M059J (cell line): ENCODE measurements at places on chromosomes 7 and 10.

DNA sequence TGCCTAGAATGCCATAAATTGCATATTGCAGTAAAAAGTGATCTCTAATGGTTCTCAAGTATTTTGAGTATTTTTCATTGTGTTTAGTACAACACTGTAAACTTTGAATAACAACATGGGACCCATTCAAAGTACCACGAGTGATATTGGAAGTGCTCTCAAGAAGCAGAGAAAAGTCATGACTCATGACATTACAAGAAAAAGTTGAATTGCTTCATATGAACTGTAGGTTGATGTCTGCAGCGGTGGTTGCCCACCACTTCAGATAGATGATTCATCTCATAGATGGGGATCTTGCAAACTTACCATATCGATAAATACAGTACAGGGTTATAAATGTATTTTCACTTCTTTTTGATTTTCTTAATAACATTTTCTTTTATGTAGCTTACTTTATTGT, 33.9 kb downstream of the ENTPD1 start:
- no peak for DNase-seq

DNA sequence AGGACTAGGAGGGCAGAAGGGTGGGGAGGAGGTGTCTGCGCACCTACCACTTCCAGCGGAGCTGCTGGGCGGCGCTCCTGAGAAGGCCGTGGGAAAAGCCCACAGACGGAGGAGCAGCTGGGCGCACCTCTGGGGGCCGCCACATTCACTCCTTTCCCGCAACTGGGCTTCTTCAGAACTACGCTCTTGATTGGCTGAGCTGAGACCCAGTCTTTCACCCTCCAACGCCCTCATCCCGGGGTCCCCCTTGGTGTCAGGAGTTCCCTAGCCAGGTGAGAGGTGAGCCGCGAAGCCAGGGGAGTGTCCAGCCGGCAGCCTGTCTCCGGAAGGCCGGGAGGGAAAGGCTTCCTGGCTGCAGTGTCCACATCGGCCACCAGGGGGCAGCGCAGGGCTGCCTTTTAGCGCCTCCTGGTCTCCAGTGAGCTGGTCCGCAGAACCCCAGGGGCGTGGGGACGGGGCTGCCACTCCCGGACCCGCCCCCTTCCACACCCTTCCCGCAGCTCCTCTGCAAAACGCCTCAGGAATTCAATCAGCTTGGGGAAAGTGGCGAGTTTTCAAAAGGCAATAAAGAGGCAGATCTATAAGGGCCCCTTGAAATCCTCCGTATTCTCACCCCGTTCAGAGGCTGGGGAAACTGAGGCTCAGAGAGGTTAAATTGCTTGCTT, 98.8 kb downstream of the CHST15 start:
- peak; percentile 90 for DNase-seq

- no peak for DNase-seq
Measured at GRCh38 chr10:71252220-71252619, 39.9 kb downstream of the UNC5B start.

DNA sequence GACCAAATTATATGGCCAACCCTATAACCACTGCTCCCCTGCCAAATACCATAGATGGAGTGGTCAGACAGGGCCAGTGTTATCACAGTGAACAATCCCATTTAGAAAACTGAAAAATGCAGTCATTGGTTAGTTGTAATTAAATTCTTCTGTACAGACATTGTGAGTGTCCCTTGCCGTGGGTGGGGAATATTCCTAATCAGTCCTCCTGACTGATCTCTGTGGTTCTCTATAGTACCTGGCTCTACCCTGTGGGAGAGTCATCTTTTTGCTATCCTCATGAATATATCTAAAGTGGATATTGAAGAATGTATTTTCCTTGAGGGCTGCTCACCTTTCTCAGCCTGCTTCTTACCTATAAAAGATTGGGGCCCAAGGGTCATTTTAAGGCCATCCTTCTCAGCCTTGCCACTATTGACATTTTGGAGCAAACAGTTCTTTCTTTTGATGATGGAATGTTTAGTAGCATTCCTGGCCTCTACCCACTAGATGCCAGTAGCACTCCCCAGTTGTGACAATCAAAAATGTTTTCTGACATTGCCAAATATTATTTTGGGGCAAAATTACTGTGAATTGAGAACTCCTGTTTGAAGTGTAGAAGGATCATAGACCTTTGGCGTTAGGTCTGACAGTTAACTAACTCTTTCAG, 110.2 kb downstream of the MAPK8 start:
- no peak for DNase-seq

DNA sequence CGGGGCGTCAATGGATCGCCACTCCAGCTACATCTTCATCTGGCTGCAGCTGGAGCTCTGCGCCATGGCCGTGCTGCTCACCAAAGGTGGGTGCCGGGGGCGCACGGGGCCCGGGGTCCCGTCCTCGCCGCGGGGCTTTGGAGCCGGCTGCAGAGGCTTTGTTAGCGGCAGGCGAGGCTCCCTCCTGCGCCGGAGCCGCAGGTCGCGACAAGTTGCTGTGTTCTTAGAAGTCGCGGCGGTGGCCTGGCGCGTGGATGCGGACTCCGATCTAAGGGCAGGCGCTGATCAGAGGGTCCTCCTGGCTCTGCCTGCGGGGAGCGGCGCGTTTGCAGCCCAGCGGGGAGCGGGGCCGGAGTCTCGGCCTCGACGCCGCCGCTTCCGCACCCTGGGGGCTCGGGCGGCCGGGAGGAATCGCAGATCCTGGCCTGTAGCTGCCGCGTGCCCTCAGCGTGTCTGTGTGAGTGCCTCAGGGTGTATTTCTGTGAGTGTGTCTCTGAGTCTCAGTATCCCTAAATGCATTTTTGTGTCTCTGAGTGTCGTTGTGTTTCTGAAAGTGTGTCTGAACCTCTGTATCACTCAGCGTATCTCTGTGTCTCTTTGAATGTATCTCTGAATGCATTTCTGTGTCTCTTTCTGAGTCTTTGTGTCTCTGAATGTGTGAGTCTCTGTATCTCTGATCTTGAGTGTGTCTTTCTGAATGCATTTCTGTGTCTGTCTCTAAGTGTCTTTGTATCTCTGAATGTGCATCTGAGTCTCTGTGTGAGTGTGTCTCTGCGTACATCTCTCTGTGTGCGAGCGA, 766 bp downstream of the BAMBI start:
- peak; percentile 17 for DNase-seq

GRCh38 chr10:8921568-8921967, 867.1 kb downstream of the GATA3 start:
- no peak for DNase-seq

- no peak for DNase-seq
Measured at GRCh38 chr7:24572016-24572392, 1.2 kb upstream of the PALS2 start.

GRCh38 chr7:91915401-91916050, 25.1 kb upstream of the AKAP9 start:
- DNase-seq = peak; percentile 69

GRCh38 chr7:142478479-142479220, 220.8 kb upstream of the PRSS58 start:
- DNase-seq = peak; percentile 66

DNA sequence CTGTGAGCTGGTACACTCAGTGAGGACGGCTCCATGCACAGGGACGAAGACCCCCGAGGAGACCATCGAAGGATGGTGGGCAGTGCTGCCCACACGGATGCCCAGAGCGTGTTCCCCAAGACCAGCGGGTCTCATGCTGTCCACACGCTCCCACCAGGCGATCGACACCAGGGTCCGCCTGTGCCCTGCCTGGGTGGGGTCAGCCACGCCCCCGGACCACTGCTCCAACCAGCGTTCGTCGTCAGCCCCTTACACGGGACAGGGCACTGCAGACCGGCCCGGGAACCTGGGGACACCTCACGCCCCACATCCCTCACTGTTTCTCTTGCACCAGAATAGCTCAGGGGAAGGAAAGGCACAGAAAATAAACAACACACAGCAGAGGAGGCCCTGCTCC, 223.5 kb downstream of the DNAJB6 start:
- DNase-seq = no peak

- DNase-seq = no peak
Measured at GRCh38 chr10:22752272-22752889, 38.0 kb upstream of the PIP4K2A start.
